Right cardiac atrium (tissue), 5 donors: ENCODE measurements at places on chromosomes 2 and 18.

GRCh38 chr2:204325468-204325867 is 219.8 kb upstream of the PARD3B start:
- DNase-seq: no peak

- DNase-seq: no peak
These were observed 3.0 kb downstream of the HPCAL1 start for GRCh38 chr2:10305715-10306114.

GRCh38 chr2:173750353-173750801 is 214.8 kb downstream of the SP3 start:
- DNase-seq: no peak

DNA sequence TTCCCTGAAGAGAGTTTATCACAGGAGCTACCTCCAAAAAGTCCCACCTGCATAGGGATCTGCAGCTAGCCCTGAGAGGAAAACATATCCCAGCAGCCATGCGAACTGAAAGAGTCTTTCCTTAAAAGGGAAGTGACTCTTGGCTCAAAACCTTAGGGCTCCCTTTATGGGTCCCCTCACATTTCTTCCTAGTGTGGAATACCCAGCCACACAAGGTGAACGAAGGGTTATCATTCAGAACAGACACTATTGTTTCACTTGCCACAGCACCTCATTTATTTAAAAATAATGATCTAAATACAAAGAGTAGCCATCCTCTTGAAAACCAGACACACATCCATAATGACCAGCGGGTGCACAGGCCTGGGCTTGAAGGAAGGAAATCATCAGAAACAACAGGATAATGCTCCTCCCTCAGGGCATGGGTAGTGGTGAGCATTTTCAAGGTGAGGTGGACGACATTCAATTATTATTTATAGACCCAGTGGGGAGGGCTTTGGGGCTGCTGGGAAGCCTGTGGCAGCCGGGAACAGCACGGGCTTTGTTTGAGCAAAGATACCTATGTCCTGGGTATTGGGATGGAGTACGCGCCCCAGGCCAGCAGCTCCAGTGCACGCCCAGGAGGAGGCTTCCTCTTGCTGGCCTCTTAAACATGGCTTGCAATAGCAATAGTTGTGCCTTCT is 119.0 kb upstream of the ITGA6 start:
- no peak for DNase-seq

- no peak for DNase-seq
These were observed 68.4 kb downstream of the LIPG start for GRCh38 chr18:49630246-49630699.

GRCh38 chr18:62898359-62898758 is 183.0 kb downstream of the PHLPP1 start:
- DNase-seq: no peak

DNA sequence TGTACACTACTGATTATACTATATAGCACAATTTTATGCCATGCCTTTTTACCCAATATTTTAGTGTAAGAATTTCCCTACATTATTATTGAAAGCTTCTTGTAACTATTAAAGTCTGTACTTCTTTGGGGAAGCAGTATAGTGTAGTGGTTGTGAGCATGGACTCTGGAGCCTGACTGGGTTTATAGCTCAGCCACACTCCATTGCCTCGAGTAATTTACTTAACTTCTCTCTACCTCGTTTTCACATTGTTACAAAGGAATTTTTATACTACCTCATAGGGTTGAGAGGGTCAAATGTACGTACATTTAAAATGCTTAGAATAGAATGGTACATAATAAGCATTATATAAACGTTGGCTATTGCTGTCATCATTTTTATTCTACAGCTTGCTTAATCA is 139.2 kb downstream of the UBR3 start:
- DNase-seq: no peak

- DNase-seq: no peak
These were observed 11.6 kb downstream of the TRAPPC8 start for GRCh38 chr18:31931163-31931885.

DNA sequence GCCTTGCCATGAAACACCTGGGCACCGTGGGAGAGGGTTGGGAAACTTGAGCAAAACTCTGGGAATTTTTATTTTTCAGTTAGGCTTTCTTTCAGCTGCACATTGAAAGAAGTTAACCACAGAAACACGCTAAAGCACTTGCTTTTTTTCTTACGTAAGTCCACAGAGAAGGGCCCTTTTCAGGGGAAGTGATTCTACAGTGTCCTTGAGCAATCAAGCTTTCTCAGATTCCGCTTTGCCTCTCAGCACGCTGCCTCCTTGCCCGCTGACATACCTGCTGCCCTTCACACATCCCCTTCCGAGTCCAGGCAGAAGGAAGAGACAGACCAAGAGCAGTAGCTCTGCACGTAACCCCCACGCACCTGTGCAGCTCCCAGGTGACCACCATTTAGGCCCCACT is 135.5 kb upstream of the MYT1L start:
- DNase-seq: no peak

- DNase-seq: no peak
These were observed 272.7 kb downstream of the CD226 start for GRCh38 chr18:69674966-69675365.

GRCh38 chr2:31950946-31951562 is 59.8 kb downstream of the MEMO1 start:
- DNase-seq: no peak

- DNase-seq: no peak
These were observed 99.7 kb upstream of the CRIM1 start for GRCh38 chr2:36255863-36256262.

- DNase-seq: no peak
These were observed 84.3 kb downstream of the FAM168B start for GRCh38 chr2:131008967-131009366.

DNA sequence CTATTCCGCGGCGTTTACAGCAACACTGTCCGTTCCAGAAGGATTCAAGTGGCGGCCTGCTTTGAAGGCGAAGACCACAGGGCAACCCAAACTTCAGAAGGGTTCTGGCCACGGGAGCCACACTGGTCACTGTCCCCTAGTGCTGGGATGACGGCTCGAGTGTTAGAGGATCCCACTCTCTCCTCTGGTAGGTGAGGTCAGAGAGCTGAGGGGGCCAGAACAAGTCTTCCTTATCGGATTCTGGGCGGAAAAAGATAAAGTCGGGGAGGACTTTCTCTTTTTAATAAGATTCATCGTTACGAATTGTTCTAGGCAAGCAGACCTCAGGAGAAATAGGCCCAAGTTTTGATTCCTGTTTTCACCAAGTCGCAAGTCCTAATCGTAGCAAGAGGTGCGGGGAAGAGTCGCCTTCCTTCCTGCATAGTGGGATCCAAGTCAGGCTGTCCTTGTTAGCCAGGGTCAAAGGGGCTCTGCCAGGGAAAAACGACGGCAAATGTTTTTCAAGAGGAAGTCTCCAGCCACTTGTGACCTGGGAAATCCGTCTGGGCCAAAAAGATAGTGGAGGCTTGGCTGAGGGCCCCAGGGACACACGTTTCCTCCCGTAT is 864 bp upstream of the MYL12A start:
- peak; percentile 60 for DNase-seq

- DNase-seq: no peak
These were observed 147.7 kb upstream of the DPP10 start for GRCh38 chr2:114294741-114295140.

GRCh38 chr18:59957957-59958356 is 58.2 kb downstream of the PMAIP1 start:
- peak; percentile 65 for DNase-seq

DNA sequence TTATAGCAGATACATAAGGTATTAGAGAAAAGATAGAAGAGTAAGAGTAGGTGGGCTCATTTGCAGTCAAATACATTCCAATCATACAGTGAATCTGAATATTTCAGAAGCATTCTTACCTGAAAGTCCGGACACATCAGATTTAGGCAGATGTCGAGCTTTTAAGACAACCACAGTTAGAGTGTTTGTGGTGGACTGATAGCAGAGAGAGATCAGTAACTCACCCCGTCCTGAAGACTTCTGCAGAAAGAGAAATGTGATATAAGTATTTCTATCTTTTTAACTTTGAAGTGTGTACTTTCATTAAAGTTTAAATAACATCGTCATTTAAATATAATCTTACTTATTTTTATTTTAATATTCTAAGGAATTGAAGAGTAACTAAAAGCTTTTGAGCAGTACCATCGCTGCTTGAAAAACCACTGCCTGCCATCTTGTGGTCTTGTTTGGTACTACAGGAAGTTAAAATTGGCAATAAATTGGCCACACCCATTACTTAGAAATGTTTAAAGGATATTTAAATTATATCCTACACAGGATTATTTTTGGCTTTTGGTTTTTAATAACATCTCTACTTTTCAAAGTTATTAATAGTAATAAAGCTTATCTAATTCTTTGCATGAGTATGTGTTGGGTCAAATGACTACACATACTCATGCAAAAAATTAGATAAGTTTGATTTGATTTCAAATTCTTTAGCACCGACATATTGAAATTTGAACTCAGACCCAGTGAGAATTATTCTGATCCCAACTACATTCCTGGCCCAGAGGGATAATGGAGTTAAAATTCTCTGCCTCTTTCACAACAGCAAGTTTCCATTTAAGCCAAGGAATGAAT is 5.5 kb downstream of the SYT4 start:
- no peak for DNase-seq

DNA sequence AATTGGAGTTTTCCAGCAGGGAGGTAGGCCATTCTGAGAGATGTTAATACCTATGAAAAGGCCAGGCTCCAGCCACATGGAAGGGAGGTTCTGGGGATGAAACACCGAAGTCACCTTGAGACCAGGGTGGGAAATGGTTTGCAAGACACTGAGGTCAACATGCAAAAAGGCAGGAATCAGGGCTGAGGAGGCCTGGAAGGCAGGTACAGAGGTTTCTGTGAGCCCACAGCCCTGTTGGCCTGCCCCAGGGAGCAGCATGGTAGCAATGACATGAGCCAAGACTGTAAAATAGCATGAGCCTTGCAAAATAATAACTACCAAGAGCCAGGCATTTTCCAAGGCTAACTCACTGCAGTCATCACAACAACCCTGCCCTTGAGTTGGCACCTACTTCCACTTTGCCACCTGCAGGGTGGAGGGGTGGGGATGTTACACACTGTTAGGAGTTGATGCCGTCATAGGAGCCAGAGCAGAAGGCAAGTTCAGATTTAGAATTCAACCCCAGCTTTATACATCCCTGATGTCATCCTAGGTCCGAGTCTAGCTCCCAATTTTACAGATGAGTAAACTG is 61.3 kb downstream of the ZBTB7C start:
- DNase-seq: no peak

DNA sequence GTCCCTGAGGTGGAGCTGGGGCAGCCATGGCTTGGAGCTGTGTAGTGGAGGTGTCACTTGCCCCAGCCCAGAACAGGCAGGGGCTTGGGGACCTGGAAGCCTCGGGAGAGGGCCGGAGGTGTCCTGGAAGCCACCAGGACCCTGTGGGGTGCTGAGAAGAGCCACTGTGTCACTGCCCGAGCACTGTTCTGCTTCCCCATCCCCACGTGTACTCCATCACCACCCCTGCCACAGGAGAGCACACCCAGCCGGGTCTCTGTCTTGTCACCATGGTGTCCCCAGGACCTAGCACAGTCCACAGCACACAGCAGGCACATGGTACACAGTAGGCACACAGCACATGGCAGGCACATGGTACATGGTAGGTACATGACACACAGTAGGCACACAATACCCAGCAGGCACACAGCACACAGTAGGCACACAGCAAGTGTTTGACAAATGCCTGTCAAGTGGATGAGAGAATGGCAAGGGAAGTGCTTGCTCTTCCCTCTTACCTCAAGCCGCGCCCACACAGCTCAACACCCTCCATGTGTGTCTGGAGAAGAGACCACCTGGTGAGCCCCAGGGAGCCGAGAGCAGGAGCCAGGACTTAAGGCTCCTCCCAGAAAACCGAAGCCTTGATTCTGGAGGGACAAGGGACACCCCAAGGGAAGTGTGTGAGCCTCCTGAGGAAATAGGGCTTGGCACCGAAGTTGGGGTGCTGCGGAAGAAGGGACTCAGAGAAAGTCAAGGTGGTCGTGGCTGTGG is 13.3 kb downstream of the MBP start:
- DNase-seq: no peak
